Stomach (tissue), 19 donors: ENCODE measurements at places on chromosomes 2 and 18. TPM values are rescaled to one million over a fixed set of nuclear protein-coding genes. Genes with fewer than 3 reads are reported as not detected.

STEAP3 gene
- total RNA-seq: 37.4 TPM

GRCh38 chr2:99827296-99827999 lies 314.9 kb downstream of the AFF3 start:
- DNase-seq: no peak
- H3K4me3 ChIP-seq: no peak overlapping the region
- no peak overlapping the region for H3K27ac ChIP-seq
- no peaks in the 10 kb centered on the region for H3K27me3 ChIP-seq
- peaks cover 17% of the 10 kb centered on the region for H3K36me3 ChIP-seq
- H3K4me1 ChIP-seq: no peaks in the 10 kb centered on the region

GRCh38 chr2:57886161-57886786 lies 160.3 kb upstream of the VRK2 start:
- no peak overlapping the region for H3K4me3 ChIP-seq
- no peak for DNase-seq
- H3K27me3 ChIP-seq: no peaks in the 10 kb centered on the region
- no peaks in the 10 kb centered on the region for H3K4me1 ChIP-seq
- no peaks in the 10 kb centered on the region for H3K36me3 ChIP-seq
- no peak overlapping the region for H3K27ac ChIP-seq

ALMS1 gene
- total RNA-seq: 101 TPM

DNA sequence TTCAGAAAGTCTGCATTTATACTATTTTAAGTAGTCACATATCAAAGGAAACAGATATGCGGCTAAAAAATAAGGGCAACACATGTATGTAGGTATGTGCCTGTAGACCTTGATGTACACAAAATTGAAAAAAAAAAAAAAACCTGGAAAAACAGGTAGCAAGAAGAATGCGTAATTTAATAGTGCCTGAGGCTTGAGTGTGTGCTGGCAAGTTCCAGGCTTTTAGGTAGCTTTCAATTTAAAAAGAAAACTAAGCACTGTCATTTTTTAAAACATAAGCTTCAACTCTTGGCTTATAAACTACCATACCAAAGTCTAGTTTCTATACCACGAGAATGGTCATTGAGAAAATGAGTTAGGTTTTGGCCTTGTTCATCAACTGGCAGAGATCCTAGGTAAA lies 72.3 kb downstream of the OTX1 start:
- DNase-seq: no peak
- H3K36me3 ChIP-seq: no peaks in the 10 kb centered on the region
- no peaks in the 10 kb centered on the region for H3K4me1 ChIP-seq
- H3K4me3 ChIP-seq: no peak overlapping the region

CELF4 gene
- not detected for total RNA-seq

- H3K27ac ChIP-seq: no peak overlapping the region
- no peaks in the 10 kb centered on the region for H3K27me3 ChIP-seq
- H3K4me1 ChIP-seq: peaks cover 8% of the 10 kb centered on the region
- DNase-seq: no peak
- no peak overlapping the region for H3K4me3 ChIP-seq
Observed at GRCh38 chr2:9287400-9288045, 80.9 kb downstream of the ASAP2 start.

- no peaks in the 10 kb centered on the region for H3K36me3 ChIP-seq
- no peak overlapping the region for H3K27ac ChIP-seq
- peaks cover 10% of the 10 kb centered on the region for H3K4me1 ChIP-seq
- DNase-seq: no peak
Observed at GRCh38 chr18:57533868-57534510, 52.5 kb downstream of the FECH start.

DSG1 gene
- total RNA-seq: not detected

DNA sequence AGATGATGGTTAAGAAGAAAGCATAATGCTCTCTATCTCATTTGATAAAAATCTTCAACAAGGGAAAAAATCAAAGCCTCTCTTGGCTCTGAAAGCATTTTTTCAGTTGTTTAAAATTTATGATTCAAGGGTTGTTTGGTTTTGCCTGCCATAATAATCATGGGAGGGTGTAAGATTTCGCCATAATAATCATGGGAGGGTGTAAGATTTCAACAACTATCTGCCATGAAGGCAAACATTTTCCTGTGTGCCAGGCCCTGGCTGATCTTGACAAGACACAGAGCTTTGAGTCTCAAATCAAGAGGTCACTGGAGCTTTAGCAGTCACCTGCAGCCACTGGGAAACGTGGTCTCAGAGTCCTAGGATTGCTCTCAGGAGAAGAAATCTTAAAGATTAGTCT lies 175.1 kb upstream of the PIEZO2 start:
- H3K27ac ChIP-seq: no peak overlapping the region
- H3K4me3 ChIP-seq: no peak overlapping the region
- H3K4me1 ChIP-seq: no peaks in the 10 kb centered on the region
- H3K36me3 ChIP-seq: no peaks in the 10 kb centered on the region

DNA sequence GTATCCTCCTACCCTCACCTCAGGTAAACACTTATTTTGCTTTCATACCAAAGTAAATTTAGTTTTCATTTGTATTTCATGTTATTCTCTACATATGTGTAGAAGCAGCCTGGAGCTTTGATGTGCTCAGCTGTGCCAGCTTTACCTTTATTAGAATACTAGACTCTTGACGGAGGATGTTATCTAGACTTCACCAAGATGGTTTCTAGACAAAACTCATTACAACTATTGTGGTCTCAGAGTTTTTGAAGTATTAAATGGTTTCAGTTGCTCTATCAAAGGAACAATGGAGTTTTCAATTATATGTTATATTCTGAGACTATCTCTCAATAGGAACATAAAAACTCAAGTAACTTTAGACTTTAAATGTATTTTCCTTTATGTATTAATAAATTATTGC lies 5.0 kb upstream of the IL18RAP start:
- H3K36me3 ChIP-seq: no peaks in the 10 kb centered on the region
- no peak for DNase-seq
- no peaks in the 10 kb centered on the region for H3K4me1 ChIP-seq
- no peaks in the 10 kb centered on the region for H3K27me3 ChIP-seq

SERPINB13 gene
- total RNA-seq: not detected

- peaks cover 27% of the 10 kb centered on the region for H3K4me1 ChIP-seq
- peaks cover 86% of the 10 kb centered on the region for H3K36me3 ChIP-seq
- H3K27ac ChIP-seq: no peak overlapping the region
- DNase-seq: no peak
- H3K4me3 ChIP-seq: no peak overlapping the region
Observed at GRCh38 chr2:216676630-216677029, 18.7 kb downstream of the IGFBP5 start.

KIF3C gene
- not detected for total RNA-seq

GRCh38 chr18:61596296-61596695 lies 263.1 kb downstream of the CDH20 start:
- no peak overlapping the region for H3K27ac ChIP-seq
- no peak overlapping the region for H3K4me3 ChIP-seq
- H3K27me3 ChIP-seq: no peaks in the 10 kb centered on the region
- no peaks in the 10 kb centered on the region for H3K4me1 ChIP-seq
- DNase-seq: peak; percentile 49
- H3K36me3 ChIP-seq: no peaks in the 10 kb centered on the region

CCDC68 gene
- total RNA-seq: 7.1 TPM

INPP5D gene
- total RNA-seq: 11.2 TPM

- H3K27me3 ChIP-seq: peaks cover 15% of the 10 kb centered on the region
- no peak for DNase-seq
- H3K4me1 ChIP-seq: no peaks in the 10 kb centered on the region
- no peak overlapping the region for H3K4me3 ChIP-seq
Observed at GRCh38 chr2:218086478-218086877, 17.4 kb downstream of the RUFY4 start.

CGREF1 gene
- total RNA-seq: 4.1 TPM

GRCh38 chr2:16633621-16634430 lies 31.8 kb downstream of the CYRIA start:
- no peak overlapping the region for H3K27ac ChIP-seq
- H3K36me3 ChIP-seq: no peaks in the 10 kb centered on the region
- no peak for DNase-seq
- no peaks in the 10 kb centered on the region for H3K4me1 ChIP-seq

- no peaks in the 10 kb centered on the region for H3K27me3 ChIP-seq
- H3K36me3 ChIP-seq: no peaks in the 10 kb centered on the region
- no peak for DNase-seq
- H3K4me3 ChIP-seq: no peak overlapping the region
- H3K27ac ChIP-seq: no peak overlapping the region
- peaks cover 8% of the 10 kb centered on the region for H3K4me1 ChIP-seq
Observed at GRCh38 chr2:39875914-39876267, 96.8 kb upstream of the THUMPD2 start.

- H3K4me3 ChIP-seq: no peak overlapping the region
- DNase-seq: peak; percentile 69
- H3K36me3 ChIP-seq: no peaks in the 10 kb centered on the region
Observed at GRCh38 chr2:120712180-120712681, 23.4 kb upstream of the GLI2 start.

DNA sequence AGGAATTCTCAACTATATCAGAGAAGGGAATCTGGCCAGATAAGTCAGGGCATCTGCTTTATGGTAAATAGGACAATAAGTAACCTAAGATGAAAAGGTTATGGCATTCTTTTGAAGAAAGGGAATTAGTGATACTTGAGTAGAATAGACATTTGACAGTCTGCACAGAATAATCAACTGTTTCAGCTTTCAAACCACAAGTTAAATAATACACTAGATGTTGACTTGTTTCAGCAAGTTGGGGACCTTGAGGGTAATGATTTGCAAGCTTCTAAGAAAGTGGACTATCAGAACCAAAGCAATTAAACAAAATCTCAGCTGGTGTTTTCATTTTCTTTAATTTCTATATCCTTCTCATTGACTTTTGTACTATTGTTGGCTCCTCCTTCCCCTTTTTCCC lies 54.5 kb downstream of the SLC39A10 start:
- H3K4me1 ChIP-seq: no peaks in the 10 kb centered on the region
- no peak overlapping the region for H3K4me3 ChIP-seq
- no peak overlapping the region for H3K27ac ChIP-seq
- no peaks in the 10 kb centered on the region for H3K27me3 ChIP-seq
- DNase-seq: no peak

GRCh38 chr18:47436871-47437270 lies 185.4 kb upstream of the SKOR2 start:
- no peak for DNase-seq
- no peak overlapping the region for H3K27ac ChIP-seq
- no peaks in the 10 kb centered on the region for H3K27me3 ChIP-seq
- no peak overlapping the region for H3K4me3 ChIP-seq

DNA sequence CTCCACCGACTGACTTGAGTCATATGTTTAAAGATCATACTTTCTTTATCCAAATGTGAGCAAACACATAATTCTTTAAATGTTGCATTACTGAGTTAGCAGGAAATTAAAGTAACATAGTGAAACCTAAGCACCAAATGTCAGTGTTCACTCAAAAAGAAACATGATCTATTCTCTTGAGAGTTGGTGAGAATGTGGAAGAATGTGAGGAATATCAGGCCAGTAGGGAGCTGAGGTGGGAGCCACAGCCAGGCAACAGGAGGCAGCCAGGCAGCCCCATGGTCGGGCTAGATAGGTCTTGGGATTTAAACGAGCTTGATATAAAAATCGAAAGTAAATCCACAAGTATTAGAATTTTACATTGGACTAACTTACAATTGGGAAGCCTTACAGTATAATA lies 198.1 kb upstream of the SH3BP4 start:
- no peak overlapping the region for H3K27ac ChIP-seq
- no peaks in the 10 kb centered on the region for H3K27me3 ChIP-seq
- no peaks in the 10 kb centered on the region for H3K36me3 ChIP-seq
- no peak overlapping the region for H3K4me3 ChIP-seq

GRCh38 chr2:75637568-75637967 lies 9.0 kb upstream of the MRPL19 start:
- H3K4me1 ChIP-seq: peaks cover 6% of the 10 kb centered on the region
- no peak for DNase-seq
- no peaks in the 10 kb centered on the region for H3K36me3 ChIP-seq
- H3K27ac ChIP-seq: no peak overlapping the region
- no peaks in the 10 kb centered on the region for H3K27me3 ChIP-seq

DNA sequence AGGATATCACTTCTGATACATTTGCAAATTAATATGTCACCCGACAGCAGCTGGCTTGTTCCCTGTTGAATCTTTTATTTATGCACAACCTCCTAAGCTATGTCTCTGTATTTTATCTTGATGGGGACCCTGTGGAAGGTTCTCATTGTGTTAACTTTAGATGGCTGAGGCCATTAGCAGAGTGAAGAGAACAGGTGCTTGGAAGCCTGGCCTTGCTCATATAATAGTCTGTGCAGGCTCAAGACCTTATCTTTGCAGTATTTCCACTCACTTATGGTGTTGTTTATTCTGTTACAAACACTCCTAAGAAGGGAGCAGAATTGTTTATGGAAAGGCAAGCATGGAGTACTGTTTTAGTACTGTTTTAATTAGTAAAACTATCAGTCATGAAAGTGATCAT lies 107.6 kb downstream of the SETBP1 start:
- no peak for DNase-seq
- no peak overlapping the region for H3K27ac ChIP-seq
- H3K4me1 ChIP-seq: peaks cover 60% of the 10 kb centered on the region

B4GALT6 gene
- total RNA-seq: 0.58 TPM

DNA sequence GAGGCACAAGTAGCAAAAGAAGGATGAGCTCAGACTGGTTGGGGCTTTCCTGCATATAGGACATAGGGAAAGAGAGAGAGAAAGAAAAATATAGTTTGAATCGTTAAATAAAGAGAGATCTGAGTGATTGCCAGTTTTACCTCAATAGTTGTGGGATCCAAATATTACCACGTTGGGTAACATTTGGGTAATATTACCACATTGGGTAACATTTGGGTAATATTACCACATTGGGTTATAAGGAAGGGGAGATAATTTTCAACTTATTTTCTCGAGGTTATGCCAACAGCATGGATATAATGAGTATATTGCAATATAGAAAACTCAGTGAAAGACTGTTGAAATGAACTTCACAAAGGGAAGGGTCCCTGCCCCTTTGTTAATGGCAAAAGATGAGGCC lies 20.7 kb downstream of the SP140 start:
- no peaks in the 10 kb centered on the region for H3K27me3 ChIP-seq
- no peaks in the 10 kb centered on the region for H3K36me3 ChIP-seq
- H3K4me1 ChIP-seq: no peaks in the 10 kb centered on the region
- no peak for DNase-seq

GRCh38 chr18:41145516-41145915 lies 809.5 kb upstream of the PIK3C3 start:
- no peak overlapping the region for H3K27ac ChIP-seq
- no peaks in the 10 kb centered on the region for H3K27me3 ChIP-seq
- H3K36me3 ChIP-seq: no peaks in the 10 kb centered on the region
- DNase-seq: no peak

GRCh38 chr18:3447068-3447894 lies 2.7 kb upstream of the TGIF1 start:
- peak overlapping the region; percentile 86 for H3K4me3 ChIP-seq
- no peaks in the 10 kb centered on the region for H3K36me3 ChIP-seq
- peaks cover 9% of the 10 kb centered on the region for H3K4me1 ChIP-seq
- H3K27me3 ChIP-seq: no peaks in the 10 kb centered on the region
- DNase-seq: peak; percentile 91

- no peak overlapping the region for H3K4me3 ChIP-seq
- H3K36me3 ChIP-seq: no peaks in the 10 kb centered on the region
- DNase-seq: no peak
- H3K4me1 ChIP-seq: no peaks in the 10 kb centered on the region
- no peaks in the 10 kb centered on the region for H3K27me3 ChIP-seq
- H3K27ac ChIP-seq: no peak overlapping the region
Observed at GRCh38 chr2:179675435-179675834, 186.0 kb downstream of the ZNF385B start.

STPG4 gene
- not detected for total RNA-seq

GRCh38 chr18:36128907-36129299 lies 237 bp downstream of the SLC39A6 start:
- DNase-seq: no peak
- peaks cover 43% of the 10 kb centered on the region for H3K4me1 ChIP-seq
- peak overlapping the region; percentile 99 for H3K27ac ChIP-seq
- peaks cover 14% of the 10 kb centered on the region for H3K36me3 ChIP-seq

GRCh38 chr2:223945755-223946154 lies 620 bp upstream of the WDFY1 start:
- H3K4me3 ChIP-seq: peak overlapping the region; percentile 98
- H3K27me3 ChIP-seq: no peaks in the 10 kb centered on the region
- peaks cover 51% of the 10 kb centered on the region for H3K4me1 ChIP-seq
- no peak for DNase-seq
- H3K36me3 ChIP-seq: no peaks in the 10 kb centered on the region
